ENCODE measurements at places on chromosomes 5 and 9.

DNA sequence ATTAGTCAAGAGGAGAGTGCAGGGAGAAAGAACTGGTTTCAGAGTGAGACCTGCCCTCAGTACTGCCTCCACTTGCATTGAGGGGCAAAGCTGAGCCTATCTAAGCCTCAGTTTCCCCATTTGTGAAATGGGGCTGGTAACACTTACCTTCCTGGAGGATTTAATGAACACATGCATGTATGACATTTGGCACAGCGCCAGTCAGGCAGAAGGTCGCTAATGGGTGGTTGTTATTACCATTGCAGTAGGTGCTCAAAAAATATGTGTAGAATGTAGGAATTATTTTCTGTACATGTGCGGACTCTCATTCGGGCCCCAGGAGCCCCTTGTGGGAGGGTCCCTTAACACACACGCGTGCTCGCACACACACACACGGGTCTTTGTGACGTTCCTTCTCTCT, 10.9 kb downstream of the FAT2 start:
- DNase-seq, result no peak

DNA sequence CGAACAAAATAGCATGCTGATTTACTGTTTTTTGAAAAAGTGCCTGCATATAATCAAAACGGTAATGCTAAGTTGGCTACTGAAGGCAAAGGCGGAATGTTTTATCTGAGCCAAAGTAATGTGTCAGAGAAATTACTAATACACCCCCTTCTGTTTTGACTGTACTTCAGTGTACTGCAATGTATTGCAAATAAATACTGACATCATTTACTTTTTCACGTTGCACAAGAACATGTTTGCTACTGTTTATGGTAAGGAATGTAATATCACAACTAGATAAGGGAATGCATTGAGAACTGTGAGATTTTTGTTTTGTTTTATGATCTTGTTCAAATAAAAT, 813 bp upstream of the AGTPBP1 start:
- no peak for DNase-seq

DNA sequence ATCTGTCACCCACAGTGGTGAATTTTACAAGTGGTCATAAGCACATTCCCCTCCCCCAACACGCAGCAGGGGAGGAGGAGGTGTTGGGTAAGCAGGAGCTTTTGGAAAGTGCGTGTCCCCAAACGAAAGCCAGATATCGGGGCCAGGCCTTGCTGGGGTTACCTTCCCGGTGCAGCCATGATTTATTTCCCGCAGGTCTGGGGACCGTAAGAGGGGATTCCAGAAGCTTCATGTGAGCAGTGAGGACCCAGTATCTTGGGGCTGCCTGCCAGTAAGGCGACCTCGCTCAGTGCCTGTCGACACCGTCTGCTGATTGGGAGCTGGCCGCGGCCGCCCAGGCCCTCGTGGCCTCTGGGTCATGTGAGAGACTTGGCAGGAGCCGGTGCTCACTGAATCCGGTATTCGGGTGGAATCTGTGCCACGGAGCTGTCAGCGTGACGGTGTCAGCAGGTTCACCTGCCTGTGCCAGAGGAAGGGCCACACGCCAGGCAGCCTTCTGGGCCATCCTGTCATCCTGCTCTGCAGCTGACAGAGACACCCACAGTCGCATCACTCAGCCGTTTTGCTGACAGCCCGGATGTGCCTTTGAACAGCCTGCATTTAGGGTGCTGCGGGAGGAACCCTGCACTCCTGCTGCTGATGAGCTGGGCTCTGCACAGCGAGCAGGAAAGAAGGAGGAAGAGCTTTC, 37.3 kb downstream of the SEC61B start:
- DNase-seq, result peak; percentile 93

- no peak for DNase-seq
These were observed 295.5 kb upstream of the EFNA5 start for GRCh38 chr5:107966201-107966600.

- peak; percentile 85 for DNase-seq
These were observed 722 bp downstream of the SLC22A4 start for GRCh38 chr5:132294728-132295504.

- no peak for DNase-seq
These were observed 208.1 kb downstream of the SNX18 start for GRCh38 chr5:54725391-54726280.

DNA sequence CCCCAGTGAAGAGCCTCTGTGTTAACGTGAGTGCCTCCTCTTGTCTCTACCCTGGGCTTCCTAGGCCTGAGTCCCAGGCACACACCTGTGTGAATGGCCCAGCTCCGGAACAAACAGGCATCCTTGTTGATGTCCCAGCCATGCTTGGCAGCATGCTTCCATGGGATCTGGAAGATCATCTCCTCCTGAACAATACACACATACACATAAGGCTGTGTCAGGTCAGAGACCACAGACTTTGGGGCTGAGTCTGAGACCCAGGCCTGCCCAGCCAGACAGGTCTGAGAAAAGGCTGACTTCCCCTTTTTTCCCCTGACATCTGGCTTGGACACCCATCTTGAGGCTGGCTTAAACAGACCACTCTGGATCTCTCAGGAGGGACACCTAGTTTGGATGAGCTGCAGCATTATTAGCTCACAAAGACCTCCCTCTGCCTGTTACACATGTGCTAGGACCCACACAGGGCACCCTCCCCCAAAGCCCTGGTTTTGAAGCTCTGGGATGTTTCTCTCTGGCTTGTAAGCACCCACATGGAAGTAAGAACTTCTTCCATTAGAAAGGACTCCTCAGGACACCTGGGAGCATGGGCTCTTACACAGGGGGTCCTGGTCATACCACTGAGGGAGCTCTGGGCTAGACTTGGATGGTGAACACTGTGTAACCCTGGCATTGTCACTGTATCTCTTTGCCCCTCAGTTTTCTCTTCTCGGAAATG, 2.6 kb downstream of the IRF1 start:
- peak; percentile 38 for DNase-seq

Data from upper lobe of right lung (tissue), 1 donor.